ENCODE measurements at places on chromosomes 7 and 10.

DNA sequence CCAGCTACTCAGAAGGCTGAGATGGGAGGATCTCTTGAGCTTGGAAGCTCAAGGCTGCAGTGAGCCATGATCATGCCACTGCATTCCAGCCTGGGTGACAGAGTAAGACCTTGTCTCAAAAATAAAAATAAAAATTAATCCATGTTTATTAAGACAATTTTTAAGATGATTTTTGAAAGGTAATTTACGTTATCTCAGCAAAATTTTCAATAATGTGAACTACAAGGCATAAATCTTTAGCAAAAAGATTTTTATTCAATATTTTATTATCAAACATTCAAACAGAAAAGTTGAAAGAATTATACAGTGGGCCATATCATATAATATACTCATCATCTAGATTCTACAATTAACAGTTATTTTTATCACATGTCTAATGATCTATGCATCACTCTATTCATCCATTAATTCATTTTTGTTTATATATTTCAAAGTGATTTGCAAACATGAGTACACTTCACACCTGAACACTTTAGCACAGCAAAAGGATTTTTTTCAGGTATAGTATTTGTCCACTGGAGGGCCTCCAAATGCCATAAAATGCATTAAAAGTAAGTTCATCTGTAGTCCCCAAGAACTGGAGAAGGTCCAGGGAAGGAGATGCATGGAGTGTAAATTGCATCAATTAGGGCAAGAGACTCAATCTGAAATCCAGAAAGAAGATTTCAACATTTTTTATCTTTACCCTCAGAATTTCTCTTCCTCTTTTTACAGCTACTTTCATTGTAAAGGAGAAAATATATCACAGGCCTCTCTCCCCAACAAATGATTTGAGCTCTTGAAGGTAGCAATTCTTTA is 38.6 kb upstream of the RSBN1L start:
- no peak for DNase-seq

DNA sequence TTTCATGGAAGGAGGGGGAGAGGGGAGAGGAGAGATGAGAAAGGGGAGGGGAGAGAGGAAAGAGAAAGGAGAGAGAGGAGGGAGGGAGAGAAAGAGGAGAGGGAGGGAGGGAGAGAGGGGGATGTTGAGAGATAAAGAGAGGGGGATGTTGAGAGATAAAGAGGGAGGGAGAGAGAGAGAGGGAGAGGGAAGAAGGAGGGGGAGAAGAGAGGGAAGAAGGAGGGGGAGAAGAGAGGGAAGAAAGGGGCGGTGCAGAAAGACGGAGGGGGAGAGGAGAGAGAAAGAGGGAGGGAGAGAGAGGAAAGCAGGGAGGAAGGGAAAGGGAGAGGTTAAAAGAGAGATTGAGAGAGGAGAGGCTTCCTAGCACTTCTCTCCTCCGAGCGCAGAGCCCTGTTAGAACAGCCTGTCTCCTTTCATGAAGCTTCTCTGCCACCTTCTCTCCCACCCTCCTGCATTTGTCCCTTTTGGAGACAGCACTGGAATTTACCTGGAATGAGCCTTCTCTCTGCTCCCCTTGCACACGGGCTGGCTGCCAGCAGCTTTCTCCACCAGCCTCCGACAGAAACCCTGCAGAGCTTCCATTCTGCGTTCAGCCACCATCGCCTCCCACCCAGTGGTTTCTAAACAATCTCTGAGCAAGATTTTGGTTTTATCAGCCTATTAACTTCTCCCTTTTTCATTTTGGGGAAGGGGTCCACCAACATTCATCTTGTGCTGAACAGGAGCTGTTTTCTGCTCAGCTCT is 74.0 kb upstream of the CARD11 start:
- DNase-seq, result peak; percentile 23

- DNase-seq, result peak; percentile 54
These were observed 10.9 kb downstream of the NPFFR1 start for GRCh38 chr10:70272925-70273316.

GRCh38 chr10:13816195-13816925 is 229.6 kb downstream of the PRPF18 start:
- DNase-seq, result no peak

DNA sequence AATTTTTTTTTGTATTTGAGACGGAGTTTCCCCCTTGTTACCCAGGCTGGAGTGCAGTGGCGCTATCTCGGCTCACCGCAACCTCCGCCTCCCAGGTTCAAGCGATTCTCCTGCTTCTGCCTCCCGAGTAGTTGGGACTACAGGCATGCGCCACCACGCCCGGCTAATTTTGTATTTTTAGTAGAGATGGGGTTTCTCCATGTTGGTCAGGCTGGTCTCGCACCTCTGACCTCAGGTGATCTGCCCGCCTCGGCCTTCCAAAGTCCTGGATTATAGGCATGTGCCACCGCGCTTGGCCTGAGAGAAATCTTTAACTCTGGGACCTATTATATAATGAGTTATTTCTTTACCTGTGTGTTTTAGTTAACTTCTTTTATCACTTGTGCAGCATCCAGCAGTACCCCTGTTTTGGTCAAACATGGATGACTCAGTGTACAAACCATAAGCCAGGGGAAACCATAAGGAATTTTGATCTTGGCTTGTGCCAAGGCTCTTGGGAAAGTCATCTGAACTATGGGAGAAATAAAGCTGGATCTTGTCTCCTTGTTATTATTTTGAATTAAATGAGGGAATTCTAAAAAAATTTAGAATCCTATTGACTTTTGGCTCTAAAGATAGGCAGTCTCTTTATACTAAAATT is 23.6 kb upstream of the ZRANB1 start:
- DNase-seq, result peak; percentile 22

GRCh38 chr7:149284850-149285585 is 23.0 kb downstream of the ZNF783 start:
- peak; percentile 97 for DNase-seq
